ENCODE measurements at places on chromosomes 16 and 17.
A peak's percentile ranks its signal among the peaks of the same experiment; 100 is the strongest.

GRCh38 chr17:81973432-81973831, 4.0 kb upstream of the ASPSCR1 start:
- no peak for DNase-seq

DNA sequence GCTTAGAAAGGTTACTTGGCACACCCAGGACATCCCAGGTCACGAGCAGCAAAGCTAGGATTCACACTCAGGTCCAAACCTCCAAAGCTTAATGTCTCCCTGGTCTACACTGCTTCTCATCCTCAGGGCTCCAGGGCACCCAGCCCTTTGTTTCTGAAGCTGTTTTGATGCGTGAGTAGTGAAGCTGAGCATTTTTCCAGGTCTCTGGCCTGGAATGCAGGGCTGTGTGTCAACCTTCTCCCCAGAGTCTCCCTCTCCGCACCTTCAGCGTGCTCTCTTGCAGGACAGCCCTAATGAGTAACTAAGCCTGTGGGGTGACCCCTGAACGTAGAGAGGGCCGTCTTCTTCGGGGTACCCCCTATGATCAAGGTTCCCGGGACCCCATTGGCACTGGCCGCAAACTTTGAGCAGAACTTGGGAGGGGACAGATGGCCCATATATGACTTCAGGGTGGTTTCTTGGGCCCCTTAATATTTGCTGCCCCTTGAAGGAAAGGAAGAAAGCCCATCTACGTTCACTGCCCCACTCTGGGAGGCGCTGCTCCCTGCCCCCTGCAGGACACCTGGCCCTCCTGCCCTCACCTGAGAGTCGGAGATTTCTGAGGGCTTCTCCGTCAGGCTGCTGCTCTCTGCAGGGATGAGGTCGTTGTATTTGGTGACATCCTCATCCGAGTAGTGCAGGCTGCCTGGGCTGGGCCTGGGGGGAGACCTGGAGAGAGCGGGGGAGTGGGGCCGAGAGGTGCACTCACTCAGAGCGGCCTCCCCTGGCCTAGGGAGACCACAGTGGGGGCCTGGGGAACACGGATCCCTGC, 36.4 kb upstream of the CDC42EP4 start:
- DNase-seq = no peak

DNA sequence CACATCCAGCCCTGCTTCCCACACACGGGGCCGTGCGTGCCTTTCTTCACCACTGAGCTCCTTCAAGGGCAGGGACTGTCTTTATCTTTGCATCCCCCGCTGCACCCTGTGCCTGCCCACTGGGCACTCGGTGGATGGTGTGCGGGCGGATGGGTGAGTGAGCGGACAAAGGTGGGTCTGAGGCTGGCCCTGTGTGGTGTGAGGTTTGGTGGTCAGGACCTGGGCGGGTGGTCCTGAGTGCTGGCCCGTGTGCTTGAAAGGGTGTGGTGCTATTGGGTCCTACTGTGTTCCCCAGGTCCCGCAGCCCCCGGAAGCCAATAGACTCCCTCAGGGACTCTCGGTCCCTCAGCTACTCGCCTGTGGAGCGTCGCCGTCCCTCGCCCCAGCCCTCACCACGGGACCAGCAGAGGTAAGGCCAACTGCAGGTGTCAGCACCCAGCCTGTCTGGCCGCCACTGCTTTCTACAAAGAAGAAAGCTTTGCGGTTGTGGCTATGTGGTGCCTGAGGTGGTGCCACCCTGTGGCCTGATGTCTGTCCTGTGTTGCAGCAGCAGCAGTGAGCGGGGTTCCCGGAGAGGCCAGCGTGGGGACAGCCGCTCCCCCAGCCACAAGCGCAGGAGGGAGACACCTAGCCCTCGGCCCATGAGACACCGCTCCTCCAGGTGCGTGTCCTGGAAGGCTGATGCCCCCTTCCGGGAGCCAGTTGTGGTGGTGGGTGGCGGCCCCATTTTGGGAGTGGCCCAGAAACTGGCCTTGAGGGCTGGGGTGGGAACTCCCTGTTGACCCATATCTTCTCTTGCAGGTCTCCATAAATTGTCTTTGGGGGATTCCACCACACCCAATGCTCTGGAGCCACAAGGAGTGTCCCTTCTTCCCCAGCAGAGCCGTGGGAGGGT, 6.8 kb downstream of the ELOB start:
- no peak for DNase-seq

GRCh38 chr17:29252101-29252791, 5.6 kb downstream of the CRYBA1 start:
- no peak for DNase-seq

DNA sequence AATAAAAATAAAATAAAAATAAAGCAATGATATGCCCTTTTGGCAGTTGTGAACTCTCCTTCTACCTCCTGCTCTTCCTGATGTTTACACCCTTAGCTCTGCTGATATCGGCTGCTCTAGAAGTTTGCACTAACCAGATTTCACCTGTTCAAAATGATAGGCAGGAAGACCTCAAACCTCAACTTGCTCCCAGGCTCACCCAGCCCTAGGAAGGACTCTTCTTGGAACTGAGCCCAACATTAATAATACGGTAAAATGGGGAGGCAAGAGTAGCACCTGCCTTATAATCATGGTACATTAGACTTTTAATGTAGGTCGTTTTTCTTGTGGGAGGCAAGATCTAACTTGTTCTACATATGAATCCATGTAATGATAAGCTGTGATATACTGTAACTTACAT, 61.2 kb upstream of the MED13 start:
- no peak for DNase-seq

DNA sequence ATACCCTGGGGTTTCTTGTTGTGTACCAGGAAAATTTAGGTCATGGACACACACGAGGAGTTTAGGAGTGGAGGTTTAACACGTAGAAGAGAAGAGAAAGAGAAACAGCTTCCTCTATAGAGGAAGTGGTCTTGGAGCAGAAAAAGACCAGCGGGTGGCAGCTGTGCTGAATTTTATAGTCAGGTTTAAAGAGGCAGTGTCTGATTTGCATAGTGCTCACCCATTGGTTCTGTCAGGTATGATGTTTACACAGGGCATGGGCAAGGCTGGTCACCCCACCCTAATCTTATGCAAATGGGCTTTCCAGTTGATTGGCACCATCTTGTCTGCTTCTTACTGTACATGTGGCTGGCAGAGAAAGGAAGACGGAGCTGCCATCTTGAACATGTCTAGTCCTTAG, 309.0 kb downstream of the CDH13 start:
- no peak for DNase-seq

DNA sequence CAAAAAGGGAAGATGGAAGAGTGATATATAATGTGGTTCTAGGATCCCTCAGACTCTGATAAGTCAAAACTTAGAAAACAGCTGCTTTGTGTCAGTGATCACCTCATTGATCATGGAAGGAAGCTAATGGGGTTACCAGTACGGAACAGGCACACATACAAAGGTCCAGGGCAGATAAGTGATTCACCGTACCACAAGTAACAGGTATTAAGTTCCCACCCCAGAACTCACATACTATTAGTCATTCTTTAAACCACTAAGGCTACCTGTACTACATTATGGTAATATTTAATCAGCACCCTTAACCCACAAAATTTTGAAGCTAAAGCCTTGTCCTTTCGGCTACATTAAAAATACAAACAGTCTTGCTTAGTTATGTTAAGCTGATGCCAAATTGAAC, 17.4 kb downstream of the RNF43 start:
- no peak for DNase-seq

DNA sequence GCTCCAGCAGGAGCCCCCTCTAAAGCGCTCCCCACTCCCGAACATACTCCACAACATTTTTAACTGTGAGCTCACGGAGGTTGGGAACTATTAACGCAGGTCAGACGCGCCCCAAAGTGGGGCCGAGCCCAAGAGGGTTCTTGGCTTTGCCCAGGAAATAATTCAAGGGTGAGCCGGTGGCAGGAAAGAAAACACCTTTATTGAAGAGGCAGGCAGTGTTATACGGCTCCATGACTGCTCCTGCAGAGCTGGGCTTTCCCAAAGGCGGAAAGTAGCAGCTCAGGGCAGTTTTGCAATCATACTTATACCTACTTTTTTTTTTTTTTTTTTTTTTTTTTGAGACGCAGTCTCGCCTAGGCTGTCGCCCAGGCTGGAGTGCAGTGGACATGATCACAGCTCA, 6.2 kb downstream of the ADCY9 start:
- DNase-seq = no peak

- no peak for DNase-seq
Observed at GRCh38 chr16:56807011-56807675, 57.9 kb upstream of the SLC12A3 start.

GRCh38 chr16:86059253-86060171, 160.6 kb downstream of the IRF8 start:
- no peak for DNase-seq

- no peak for DNase-seq
Observed at GRCh38 chr16:49924078-49924477, 68.2 kb upstream of the ZNF423 start.

- no peak for DNase-seq
Observed at GRCh38 chr17:81324851-81325713, 30.0 kb upstream of the SLC38A10 start.

DNA sequence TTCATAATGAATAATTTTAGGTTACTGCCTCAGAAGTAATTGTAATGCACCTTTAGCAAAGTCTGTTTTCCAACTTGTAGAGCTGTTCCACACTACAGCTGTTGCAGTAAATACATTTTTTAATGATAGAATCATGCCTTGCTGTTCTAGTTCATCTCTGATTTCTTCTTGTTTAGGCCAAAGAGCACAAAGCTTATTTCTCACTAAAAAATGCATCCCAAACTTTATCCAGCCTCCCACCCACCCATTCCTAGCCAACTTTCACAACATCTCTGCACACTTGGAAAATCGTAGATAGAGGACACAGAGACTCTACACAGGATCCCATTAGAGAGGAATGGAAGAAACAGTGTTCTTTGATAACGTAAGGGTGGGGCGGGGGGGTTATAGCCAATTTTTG, 252.2 kb upstream of the DYNLRB2 start:
- no peak for DNase-seq

GRCh38 chr16:64711596-64711995, 410.3 kb downstream of the CDH11 start:
- no peak for DNase-seq

- DNase-seq = no peak
Observed at GRCh38 chr16:69003500-69003899, 102.0 kb upstream of the HAS3 start.

DNA sequence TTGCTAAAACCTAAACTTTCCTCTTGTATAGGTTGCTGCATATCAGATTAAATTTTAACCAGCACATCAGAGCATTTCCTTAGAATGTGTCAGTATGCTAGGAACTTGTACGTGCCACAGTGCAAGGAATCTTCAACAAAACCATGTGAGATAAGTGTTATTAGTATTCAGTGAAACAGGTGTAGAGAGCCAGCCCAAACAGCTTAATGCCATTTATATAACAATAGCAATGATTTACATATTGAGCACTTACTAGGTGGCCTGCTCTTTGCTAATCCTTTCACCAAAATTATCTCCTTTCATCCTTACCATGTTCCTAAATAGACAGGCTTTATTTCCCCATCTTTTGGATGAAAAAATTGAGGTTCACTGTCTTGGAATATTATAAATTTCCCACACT, 485.7 kb downstream of the HS3ST4 start:
- DNase-seq = no peak

GRCh38 chr17:6592173-6592572, 35.8 kb upstream of the PITPNM3 start:
- no peak for DNase-seq

DNA sequence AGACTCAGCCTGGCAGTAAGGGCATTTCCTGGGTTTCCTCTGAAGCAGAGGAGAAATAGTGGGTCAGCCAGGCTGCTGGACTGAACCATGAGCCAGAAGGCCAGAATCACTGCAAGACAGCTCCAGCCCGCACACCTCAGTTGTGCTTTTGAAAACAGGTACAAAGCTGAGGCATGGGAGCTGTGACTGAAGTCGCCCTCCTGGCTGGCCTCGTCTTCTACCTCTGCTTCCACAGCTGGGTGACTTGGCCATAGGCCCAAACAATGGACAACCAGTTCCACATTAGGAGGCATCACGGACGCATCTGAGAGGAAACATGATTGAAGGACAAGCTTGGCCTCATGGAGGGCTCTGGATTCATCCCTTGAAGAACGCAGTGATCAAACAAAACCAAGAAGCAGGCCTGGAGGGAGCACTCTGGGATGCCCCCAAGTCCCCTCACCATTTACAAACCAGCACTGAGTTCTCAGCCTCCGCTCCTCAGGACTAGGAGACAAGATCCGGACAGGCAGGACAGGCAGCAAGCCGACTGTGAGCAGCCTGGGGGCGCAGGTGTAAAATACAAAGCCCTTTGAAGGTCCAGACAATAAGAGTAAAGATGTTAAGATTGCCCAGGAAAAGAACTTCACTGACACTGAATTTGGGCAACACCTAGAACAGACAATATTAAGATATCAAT, 68.7 kb downstream of the N4BP1 start:
- no peak for DNase-seq

DNA sequence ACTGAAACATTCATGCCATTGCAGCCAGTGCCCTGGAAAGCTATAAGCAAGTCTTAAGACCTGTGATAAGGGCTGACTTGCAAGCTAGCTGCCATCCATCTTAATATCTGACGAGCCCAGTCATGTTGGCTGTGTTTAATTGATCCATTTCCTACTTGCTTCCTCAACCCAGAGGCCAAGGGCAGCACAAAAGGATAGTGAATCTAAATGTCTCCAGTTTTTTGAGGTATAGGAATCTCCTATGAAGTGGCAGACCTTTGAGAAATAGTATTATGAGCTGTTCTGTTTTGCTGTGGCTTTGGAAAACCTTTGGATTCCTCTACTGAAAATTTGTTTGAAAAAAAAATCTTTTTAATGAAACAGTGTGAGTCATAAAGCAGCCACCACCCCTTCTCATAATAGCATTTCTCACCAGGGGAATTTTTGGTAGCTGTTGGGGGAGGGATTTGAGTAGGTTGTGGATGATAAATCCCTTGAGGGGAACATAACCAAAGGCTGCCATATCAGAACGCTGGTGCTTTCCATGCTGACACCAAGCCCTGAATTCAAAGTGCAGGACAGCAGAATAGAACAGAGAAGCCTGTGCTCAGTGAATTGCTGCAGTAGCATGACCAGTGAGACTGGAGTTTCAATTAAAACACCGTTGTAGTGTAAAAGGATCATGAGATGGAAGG, 12.9 kb downstream of the ZNRF1 start:
- DNase-seq = peak; percentile 50

- no peak for DNase-seq
Observed at GRCh38 chr16:77645764-77646163, 76.5 kb upstream of the NUDT7 start.

GRCh38 chr16:57530104-57530521, 6.3 kb downstream of the CCDC102A start:
- DNase-seq = peak; percentile 68

DNA sequence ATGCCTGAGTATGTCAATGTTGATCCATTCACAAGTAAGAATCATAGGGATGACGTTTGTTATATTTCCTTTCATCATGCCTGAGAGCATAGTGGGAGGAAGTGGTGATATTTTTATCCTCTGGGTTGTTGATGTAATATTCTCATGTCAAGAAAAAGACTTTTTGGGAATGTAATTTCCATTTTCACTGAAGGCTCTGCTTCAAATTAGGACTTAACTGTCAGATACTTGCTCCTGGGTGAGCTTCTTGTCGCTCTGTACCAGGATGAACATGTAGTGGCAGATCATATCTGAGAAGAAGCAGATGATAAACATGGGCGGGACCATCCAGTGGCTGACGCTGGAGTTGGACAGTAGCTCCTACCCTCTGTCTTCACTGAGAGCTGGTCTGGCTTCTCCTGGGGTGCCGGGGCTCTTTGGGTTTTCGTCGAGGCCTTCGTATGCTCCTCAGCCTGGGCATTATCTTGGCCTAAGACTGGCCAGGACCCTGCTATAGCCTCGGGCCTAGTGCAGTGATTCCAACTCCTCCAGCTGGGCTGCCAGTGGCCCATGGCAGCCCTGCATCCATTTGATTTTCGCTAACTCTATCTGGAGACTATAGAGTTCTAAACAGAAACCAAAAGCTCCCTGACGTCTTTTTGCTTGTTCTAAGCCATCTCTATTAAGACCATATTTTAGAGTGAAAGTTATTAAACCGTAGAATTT, 19.7 kb downstream of the CYB5B start:
- DNase-seq = no peak
